ENCODE measurements at places on chromosomes 5 and 9. TPM values are rescaled to one million over a fixed set of nuclear protein-coding genes. Genes with fewer than 3 reads are reported as not detected.

The HSPA5 gene
- polyA plus RNA-seq, result 156 TPM

- no peak overlapping the region for H3K4me3 ChIP-seq
- H3K27me3 ChIP-seq, result no peaks in the 10 kb centered on the region
- no peaks in the 10 kb centered on the region for H3K4me1 ChIP-seq
- DNase-seq, result no peak
- H3K36me3 ChIP-seq, result no peaks in the 10 kb centered on the region
- H3K27ac ChIP-seq, result no peak overlapping the region
Measured at GRCh38 chr5:63960646-63961045, 1.6 kb downstream of the HTR1A start.

- H3K27me3 ChIP-seq, result peaks cover 43% of the 10 kb centered on the region
- no peak overlapping the region for H3K27ac ChIP-seq
- no peak overlapping the region for H3K4me3 ChIP-seq
Measured at GRCh38 chr5:56561-57290, 35.2 kb upstream of the PLEKHG4B start.

The FRMD3 gene
- polyA plus RNA-seq, result 4.2 TPM

- DNase-seq, result no peak
- H3K4me1 ChIP-seq, result peaks cover 6% of the 10 kb centered on the region
- H3K36me3 ChIP-seq, result no peaks in the 10 kb centered on the region
Measured at GRCh38 chr5:77906806-77907205, 130.7 kb upstream of the TBCA start.

DNA sequence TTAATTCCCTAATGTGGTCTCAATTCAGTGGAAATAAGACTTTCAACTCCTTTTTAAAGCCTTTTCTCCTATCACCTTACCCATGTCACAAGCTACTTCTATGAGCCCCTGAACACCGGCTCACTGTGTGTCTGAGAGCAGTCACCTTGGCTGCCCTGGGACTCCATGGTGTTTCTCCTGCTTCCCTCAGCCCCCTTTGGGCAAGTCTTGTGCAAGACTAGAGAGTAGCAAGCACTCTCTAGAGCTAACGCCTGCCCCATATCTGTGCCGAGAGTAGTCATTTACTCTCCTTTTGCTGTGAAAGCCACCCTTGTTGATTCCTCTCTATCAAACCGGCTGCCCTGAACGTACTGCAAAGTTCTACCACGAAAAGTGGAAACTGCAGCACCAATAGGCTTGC, 77.9 kb upstream of the DAB2 start:
- H3K27me3 ChIP-seq, result no peaks in the 10 kb centered on the region
- H3K4me1 ChIP-seq, result peaks cover 21% of the 10 kb centered on the region
- H3K4me3 ChIP-seq, result no peak overlapping the region
- no peaks in the 10 kb centered on the region for H3K36me3 ChIP-seq
- DNase-seq, result no peak
- no peak overlapping the region for H3K27ac ChIP-seq

GRCh38 chr9:18499980-18500379, 26.0 kb downstream of the ADAMTSL1 start:
- H3K4me3 ChIP-seq, result no peak overlapping the region
- H3K27me3 ChIP-seq, result no peaks in the 10 kb centered on the region
- H3K36me3 ChIP-seq, result no peaks in the 10 kb centered on the region
- H3K27ac ChIP-seq, result no peak overlapping the region

- no peak overlapping the region for H3K27ac ChIP-seq
- H3K4me1 ChIP-seq, result no peaks in the 10 kb centered on the region
- H3K36me3 ChIP-seq, result peaks cover 36% of the 10 kb centered on the region
- no peaks in the 10 kb centered on the region for H3K27me3 ChIP-seq
Measured at GRCh38 chr5:178883815-178884430, 11.8 kb upstream of the ZFP2 start.

- DNase-seq, result no peak
- no peak overlapping the region for H3K27ac ChIP-seq
Measured at GRCh38 chr9:134604834-134605233, 36.8 kb upstream of the COL5A1 start.

The KIF2A gene
- polyA plus RNA-seq, result 21.7 TPM

The TTC1 gene
- 63.0 TPM for polyA plus RNA-seq

GRCh38 chr9:88680505-88681160, 145.7 kb downstream of the NXNL2 start:
- no peak overlapping the region for H3K27ac ChIP-seq
- H3K4me3 ChIP-seq, result no peak overlapping the region
- H3K36me3 ChIP-seq, result no peaks in the 10 kb centered on the region
- no peaks in the 10 kb centered on the region for H3K27me3 ChIP-seq
- no peaks in the 10 kb centered on the region for H3K4me1 ChIP-seq
- DNase-seq, result no peak

DNA sequence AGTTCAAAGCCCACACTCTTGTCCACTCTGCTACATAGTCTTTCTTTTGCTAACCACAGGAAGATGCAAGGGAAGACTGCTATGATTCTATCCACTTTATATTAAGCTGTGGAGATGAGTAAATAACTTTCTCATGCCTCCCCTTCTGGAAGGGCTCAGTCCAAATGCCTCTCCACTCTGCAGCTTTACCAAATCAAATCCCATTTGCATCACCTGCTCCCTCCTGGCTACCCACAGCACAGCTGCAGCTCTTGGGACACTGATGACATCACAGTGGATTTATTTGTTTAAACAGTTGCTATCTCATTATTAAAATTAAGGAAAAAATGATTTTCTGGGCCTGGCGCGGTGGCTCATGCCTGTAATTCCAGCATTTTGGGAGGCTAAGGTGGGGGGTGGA, 1544.9 kb upstream of the WWC1 start:
- H3K4me1 ChIP-seq, result no peaks in the 10 kb centered on the region
- no peaks in the 10 kb centered on the region for H3K36me3 ChIP-seq
- no peak for DNase-seq
- H3K27me3 ChIP-seq, result no peaks in the 10 kb centered on the region
- H3K27ac ChIP-seq, result no peak overlapping the region

GRCh38 chr5:91359962-91360609, 23.0 kb downstream of the ARRDC3 start:
- H3K4me1 ChIP-seq, result peaks cover 12% of the 10 kb centered on the region
- no peaks in the 10 kb centered on the region for H3K36me3 ChIP-seq
- no peak overlapping the region for H3K27ac ChIP-seq
- H3K27me3 ChIP-seq, result no peaks in the 10 kb centered on the region
- H3K4me3 ChIP-seq, result no peak overlapping the region

DNA sequence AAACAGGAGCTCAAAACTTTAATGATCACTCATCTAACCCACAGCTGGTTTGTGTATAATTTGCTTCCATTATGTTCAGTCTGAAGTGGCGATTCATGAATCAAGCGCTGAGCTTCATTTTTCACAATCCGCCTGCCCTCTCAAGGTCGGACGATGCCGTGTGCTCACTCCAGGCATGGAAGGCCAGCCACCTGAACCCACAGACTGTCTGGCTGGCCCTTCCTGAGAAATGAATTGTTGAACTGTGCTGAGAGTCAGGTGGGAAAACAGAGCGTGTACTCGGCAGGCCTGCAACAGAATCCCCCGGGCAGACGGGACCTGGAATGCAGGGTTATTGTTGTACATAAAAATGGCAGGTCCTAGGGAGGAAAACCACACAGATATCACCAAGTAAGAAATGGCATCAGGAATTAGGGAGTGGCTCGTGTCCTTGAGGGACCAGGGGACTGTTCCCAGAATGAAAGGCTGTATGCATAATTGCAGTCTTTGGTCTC, 375.7 kb downstream of the IRX2 start:
- no peaks in the 10 kb centered on the region for H3K27me3 ChIP-seq
- H3K4me1 ChIP-seq, result no peaks in the 10 kb centered on the region
- H3K36me3 ChIP-seq, result no peaks in the 10 kb centered on the region
- no peak overlapping the region for H3K4me3 ChIP-seq

GRCh38 chr5:158054223-158055110, 195.5 kb upstream of the CLINT1 start:
- H3K4me1 ChIP-seq, result no peaks in the 10 kb centered on the region
- H3K27me3 ChIP-seq, result no peaks in the 10 kb centered on the region
- no peak for DNase-seq
- H3K4me3 ChIP-seq, result no peak overlapping the region
- no peaks in the 10 kb centered on the region for H3K36me3 ChIP-seq

The MINAR2 gene
- polyA plus RNA-seq, result not detected

DNA sequence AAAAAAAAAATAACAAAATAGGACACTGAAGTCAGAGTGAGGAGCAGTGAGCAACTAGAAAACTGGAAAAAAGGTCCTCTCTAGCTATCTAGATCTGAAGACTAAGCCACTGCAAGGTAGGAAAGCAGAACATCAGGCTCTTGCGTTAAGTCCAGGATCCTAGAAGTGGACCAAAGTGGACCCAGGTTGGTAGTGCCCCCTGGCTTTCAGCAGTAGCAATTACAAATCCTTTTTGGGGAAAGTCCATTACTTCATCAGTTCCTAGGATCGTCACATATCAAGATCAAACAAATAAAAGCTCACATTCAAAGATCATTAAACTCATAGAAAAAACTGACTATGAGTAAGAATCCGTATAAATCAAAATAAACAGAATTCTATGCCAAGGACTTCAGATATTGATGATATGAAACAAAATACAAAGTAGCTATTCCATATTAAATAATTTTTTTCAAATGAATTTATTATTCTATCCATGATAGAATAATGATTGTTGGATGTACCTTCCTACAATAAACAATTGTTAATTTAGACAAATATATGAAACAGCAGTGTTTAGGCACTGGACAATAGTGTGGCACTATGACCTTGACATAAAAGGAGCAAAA, 6.5 kb upstream of the RICTOR start:
- H3K4me1 ChIP-seq, result peaks cover 19% of the 10 kb centered on the region
- H3K36me3 ChIP-seq, result no peaks in the 10 kb centered on the region
- no peak overlapping the region for H3K27ac ChIP-seq
- DNase-seq, result peak; percentile 92
- H3K27me3 ChIP-seq, result no peaks in the 10 kb centered on the region

The PDLIM4 gene
- polyA plus RNA-seq, result not detected

The ISL1 gene
- polyA plus RNA-seq, result not detected
